HFF-Myc (cell line): ENCODE measurements at places on chromosomes 3 and 15.
A peak's percentile ranks its signal among the peaks of the same experiment; 100 is the strongest.

GRCh38 chr3:4584456-4585249, 91.5 kb downstream of the ITPR1 start:
- DNase-seq, result no peak

DNA sequence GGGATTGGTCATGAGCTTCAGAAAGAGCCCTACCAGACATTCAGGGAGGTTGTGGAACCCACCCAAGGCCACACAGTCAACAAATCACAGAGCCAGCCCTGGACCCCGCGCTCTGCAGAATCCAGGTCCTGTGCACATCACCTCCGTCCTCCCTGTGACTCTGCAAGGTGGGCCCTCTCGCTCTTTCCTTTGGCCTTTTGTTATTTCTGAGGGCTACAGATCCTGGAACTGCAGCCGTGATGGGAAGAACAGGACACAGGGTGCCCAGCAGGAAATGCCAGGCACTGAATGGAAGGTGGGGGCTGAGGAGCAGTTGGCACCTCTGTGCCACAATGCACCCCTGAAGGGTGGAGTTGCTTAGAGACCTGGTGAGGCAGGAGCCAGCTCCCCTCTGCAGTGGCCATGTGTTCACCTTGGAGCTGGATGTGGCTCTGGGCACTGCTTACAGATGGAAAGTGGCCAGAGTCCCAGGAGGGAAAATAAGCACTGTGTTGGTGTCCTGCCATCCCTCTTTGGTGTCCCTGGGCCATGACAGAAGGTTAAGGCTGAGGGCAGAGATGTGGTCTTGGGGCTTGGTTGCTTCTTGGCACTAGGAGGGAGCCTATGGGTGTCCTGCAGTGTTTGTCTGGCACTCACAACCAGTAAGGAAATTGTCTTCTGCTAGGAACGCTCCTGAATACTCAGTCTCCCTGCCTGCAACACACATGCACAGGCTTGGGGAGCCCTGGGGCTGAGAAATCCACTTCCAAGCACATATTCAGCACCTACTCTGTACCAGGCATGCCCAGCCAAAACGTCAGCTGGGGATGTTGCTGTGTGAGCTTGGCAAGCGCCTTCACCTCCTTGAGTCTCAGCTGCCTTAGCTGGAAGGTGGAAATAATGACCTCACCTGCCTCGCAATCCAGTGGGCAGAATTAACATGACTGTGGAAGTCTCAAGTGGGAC, 98.0 kb upstream of the SLC6A6 start:
- DNase-seq, result no peak

DNA sequence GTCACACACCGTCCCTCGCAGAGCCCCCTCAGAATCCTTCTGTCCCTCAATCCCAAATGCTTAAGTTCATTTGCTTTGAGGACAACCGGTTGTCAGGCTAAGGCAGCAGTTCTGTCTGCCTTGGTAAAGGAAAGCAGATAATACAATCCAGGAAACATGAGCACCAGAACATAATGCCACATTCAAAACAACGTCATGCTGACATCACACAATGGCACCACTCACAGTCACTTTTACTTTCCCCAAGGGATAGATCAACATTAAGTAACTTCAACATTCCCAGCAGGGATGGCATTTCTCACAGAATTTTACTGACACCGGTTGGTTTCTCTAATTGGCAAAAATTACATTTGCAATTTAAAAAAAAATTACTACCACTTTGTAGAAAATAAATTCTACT, 74.6 kb upstream of the PSMD6 start:
- DNase-seq, result no peak

- DNase-seq, result no peak
Measured at GRCh38 chr15:68183616-68184315, 21.4 kb downstream of the CALML4 start.

DNA sequence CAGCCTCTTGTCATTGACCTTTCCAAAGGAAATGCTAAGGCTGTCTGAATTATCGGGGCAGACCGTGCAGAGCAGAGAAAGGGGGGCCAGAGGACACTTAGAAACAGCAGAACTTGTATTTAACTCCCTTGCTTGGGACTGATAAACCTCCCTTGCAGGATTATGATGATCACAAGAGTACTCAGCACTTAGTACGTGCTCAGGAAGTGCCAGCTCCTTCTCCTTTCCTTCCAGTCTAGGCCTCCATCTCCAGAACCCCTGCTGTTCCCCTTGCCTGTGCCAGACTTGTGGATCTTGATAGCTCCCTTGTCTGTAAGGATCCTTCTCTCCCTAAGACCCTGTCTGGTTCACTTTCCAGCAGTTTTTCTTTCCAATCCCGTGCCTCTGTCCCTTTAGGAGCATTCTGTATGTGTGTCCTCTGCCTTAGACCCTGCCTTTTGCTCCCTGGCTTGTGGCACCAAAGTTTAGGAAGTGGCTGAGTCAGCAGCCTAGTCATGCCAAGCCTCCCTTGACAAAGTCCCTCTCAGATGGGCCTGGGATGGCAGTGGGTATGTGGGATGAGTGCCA, 747 bp downstream of the SORD start:
- no peak for DNase-seq

- no peak for DNase-seq
Measured at GRCh38 chr3:52099001-52099401, 42.6 kb upstream of the DUSP7 start.

DNA sequence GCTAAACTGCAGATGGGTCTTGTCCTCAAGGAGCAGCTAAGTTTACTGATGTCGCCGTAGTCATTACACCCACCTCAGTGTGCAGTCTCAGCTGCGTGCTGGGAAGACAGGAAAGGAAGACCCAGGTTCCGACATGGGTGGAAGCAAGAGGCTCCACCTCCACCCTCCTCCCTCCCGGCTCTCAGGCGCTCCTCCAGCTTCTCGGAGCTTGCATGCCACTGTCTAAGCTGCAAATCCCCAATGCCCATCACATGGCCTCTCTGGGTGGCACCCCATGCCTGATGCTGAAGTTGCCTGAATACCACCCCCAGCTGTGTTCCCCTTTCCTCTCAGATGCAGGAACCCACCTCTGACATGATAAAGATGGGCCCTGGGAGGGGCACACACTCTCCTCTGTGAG, 58.5 kb downstream of the MGLL start:
- no peak for DNase-seq

DNA sequence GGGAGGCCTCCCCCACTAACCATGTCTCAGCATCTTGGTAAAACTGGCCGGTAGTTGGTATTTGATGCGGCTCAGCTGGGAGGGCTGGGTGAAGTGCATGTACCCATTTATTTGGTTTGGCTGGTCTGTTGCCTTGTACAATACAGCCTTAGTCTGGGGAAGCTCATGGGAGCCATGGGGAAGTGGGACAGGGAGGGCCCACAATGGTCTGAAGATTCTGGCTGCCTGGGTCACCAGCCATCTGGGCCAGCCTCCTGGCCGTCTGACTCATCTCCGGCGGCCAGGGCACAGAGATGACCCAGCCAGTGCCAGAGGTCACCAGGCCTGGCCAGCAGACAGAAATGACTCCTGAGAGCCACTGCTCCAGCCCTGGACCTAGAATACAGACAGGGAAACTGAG, 51.6 kb upstream of the SMAD6 start:
- DNase-seq, result no peak

- DNase-seq, result no peak
Measured at GRCh38 chr3:13474776-13475303, 5.3 kb upstream of the HDAC11 start.

DNA sequence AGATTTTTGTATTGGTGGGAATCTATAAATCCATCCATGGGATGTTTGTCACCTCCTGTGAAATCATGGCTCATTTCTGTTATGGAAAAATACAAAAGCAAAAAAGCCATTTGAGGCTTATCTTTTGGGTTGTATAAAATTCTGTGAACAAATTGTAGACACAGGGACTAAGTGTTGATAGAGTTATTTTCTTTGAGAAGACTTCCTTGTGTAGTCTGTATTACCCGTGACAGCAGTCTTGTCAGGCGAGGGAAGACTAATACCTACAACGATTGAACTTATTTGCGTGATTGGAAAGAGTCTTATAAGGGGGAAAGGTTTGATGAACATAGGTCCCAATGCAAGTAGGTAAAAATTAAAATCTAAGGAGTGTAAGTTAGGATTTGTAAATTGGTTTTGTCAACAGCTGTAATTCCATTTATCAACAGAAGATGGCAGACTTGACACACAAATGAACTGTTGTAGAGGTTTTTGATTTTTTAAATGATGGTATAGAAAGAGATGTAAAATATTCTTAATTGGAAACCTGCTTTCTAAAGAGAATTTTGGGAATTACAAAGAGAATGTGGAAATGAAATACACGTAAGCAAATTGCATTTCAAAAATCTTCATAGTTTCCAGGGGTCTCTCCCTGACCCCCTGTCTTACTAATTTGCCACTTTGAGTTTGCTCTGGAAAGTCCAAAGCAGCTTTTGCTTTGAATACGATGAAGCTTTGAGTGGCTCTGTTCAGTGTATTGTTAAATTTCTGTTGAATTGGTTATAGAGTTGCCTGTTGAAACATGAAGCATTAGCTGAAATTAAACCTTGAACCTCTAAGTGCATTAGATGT, 33.2 kb downstream of the SLC25A26 start:
- DNase-seq, result peak; percentile 27

- DNase-seq, result no peak
Measured at GRCh38 chr15:31563421-31563820, 236.8 kb downstream of the KLF13 start.

- DNase-seq, result no peak
Measured at GRCh38 chr3:126490619-126491018, 14.9 kb upstream of the ZXDC start.

DNA sequence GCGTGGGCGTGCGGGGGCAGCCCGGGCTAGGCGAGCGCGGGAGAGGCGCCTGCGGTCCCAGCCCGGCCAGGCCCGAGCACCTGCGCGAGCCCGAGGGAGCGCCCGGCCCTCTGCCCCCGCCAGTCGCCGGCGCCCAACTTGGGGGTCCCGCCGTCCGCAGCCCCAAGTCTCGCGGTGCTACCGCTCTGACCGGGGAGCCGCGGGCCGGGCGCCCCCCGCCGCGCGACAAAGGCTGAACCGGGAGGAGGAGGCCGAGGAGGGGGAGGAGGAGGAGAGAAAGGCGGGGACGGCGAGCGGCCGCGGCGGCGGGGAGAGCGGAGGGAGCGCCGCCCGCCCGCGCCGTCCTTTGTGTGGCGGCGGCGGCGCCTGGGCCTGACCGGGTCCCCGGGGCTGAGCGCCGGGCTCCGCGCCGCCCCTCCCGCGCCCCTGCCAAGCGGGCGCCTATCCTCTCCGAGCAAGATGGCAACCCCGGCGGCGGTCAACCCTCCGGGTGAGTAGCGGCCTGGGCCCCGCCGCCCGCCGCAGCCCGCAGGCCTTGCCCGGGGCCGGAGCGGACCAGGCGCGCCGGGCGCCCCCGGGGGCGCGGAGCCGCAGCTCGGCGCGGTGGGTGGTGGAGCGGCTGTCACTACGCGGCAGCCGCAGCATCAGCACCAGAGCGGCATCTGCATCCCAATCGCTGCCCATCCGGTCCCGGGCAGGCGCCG, at the start of gene ARNT2:
TSS of gene ARNT2 (plus strand) at position 326 of the 704 bp plus-strand sequence. CDS start at position 460, 134 bp downstream.
- DNase-seq, result no peak

GRCh38 chr3:61828880-61829721, 267.7 kb downstream of the PTPRG start:
- no peak for DNase-seq

DNA sequence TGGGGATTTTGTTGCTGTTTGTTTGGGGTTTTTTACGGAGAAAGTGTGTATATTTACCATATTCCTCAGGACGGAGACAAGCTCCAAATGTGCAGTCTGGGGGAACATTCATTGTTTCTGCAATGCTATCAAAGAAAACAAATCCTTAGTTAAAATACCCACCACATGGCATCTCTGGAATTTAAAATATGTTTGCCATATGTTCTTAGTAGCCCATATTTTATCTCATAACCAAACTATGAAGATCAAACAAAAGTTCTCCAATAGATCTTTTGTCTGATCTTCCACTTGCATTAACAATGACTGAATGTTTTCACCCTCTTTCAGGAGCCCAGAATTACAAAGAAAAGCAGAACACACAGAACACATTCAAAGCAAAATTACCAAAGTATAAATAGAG, 35.3 kb downstream of the EFHB start:
- no peak for DNase-seq

DNA sequence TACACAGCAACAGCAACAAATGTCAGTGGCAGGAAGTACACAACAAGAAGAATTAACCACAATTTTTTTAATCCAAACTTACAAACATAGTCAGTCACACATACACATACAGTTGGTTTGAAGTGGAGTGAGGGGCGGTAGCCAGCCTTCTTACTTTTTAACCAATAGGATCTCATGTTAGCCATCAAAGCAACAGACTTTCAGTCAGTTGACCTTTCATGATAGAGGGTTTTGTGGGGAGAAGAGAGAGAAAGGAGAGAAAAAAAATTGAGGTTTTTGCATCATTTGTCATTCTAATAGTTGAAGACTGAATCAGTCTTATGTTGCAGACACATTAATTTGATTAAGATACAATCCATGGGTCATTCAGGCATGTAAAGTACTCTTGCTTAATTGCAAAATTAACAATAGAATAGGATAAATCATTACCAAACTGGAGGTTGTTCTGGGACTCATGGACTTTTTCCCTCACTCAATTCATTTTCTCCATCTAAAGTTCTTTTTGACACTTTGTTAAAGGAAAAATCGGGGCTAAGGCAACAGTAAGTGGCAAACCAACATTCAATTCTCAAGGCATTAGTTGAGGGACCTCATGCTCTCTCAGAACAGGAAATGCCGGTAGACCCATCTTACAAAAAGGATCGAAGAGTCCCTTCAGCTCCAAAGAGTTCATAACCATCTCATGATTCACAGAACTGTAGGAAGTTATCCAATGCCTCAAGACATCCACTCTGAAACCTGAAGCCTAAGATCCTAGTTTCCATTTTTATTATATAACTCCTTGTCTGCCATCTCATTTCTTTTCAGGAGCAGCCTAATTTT, 159.5 kb upstream of the LPP start:
- DNase-seq, result no peak

DNA sequence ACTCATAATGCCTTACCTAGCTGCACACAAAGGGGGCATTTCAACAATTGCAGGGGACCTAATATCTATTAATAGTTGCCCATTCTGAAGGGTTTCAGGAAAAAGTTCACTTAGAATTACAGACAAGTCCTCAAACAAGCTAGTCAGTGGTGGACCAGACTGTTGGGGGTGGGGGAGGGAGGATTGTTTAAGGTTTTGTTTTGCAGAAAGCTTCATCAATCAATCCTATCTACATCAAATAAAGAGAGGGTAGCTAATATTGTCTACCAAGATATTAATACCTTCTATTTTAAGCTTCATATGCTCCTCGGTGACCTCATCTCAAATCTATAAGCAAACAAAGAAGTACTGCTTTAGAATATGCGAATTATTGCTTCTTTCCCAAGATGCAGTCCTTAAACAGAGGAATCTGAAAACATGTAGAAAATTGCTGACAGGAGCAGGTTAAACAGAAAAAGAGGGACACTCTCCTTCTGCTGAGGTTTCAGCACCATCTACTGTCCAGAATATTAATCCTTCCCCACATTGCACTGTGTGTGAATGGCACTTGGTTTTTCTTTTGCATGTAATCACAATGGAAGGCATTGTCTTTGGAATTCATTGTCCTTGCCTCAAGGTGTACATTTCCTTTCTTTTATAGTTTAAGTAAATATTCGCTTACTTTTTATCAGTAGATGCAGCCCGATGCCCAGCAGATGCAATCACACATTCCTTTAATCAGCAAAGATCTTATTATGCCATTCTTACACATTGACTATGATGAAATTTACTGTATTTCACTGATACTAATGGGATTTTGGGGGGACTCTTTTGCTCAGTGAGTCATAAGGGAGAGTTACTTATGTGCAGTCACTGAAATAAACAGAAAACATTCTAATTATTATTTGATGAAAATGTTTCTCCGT, 94.7 kb downstream of the IL5RA start:
- DNase-seq, result no peak
